Osteocyte (in vitro differentiated cells): ENCODE measurements at places on chromosomes 7 and 10. TPM values are rescaled to one million over a fixed set of nuclear protein-coding genes. Genes with fewer than 3 reads are reported as not detected.

DNA sequence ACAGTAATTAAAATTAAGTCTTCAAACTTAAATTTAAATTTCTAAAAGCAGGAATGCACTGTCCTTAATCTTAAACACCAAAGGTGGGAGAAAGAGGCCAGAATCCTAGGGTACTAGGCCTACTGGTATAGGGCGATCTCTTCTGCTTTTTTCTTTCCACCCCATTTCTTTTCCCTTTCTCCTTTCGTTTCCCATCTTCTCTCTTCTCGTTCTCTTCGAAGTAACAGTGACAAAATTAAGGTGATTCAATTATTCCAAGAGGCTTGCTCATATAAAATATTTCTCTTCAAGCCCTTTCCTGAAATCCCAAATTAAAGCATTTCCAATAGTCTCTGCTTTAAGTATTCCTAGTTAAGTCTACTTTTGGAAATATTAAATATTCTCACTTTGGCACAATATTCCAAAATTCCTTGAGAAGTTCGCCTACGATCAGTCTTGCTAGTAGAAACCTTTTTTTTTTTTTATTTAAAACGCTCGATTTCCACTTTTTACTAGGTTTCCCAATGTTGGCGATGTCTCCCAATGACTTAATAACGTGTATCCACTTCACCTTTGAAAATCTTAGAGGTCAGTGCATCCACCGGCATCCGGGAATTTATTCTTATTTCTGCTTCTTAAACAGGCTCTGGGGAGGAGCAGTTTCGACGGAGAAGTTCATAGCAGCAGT, 765 bp upstream of the LCOR start:
- H3K27ac ChIP-seq, result peak overlapping the region; percentile 95
- H3K4me3 ChIP-seq, result peak overlapping the region; percentile 91
- H3K27me3 ChIP-seq, result peaks cover 3% of the 10 kb centered on the region
- H3K4me1 ChIP-seq, result peaks cover 36% of the 10 kb centered on the region
- H3K36me3 ChIP-seq, result no peaks in the 10 kb centered on the region

- H3K27me3 ChIP-seq, result no peaks in the 10 kb centered on the region
- H3K4me1 ChIP-seq, result peaks cover 5% of the 10 kb centered on the region
- no peaks in the 10 kb centered on the region for H3K36me3 ChIP-seq
- H3K4me3 ChIP-seq, result no peak overlapping the region
- H3K27ac ChIP-seq, result peak overlapping the region; percentile 1
Observed at GRCh38 chr7:145909991-145910513, 206.5 kb upstream of the CNTNAP2 start.

DNA sequence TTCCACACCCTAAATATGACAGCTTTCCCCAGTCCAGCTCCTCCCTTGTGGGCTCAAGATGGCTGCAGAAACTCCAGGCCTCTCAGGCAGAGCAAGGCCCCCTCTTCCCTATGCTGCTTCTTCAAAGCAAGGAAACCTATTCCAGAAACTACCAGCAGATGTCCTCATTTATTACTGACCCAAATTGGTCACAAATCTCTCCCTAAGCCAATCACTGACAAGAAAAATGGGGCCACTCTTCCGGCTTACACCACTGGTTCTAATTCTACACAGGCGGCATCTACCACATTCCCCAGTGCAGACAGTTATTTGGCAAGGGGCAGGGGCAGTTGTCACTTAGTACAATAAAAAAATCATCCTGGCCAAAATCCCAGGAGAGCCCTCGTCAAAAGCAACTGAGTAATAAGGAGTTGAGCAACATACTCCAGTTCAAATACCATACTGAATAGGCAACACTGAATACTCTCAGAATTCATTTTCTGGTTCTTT, 150.4 kb downstream of the SFMBT2 start:
- H3K27me3 ChIP-seq, result no peaks in the 10 kb centered on the region
- H3K27ac ChIP-seq, result no peak overlapping the region

WIPF3 gene
- total RNA-seq, result not detected in 2 replicates

DNA sequence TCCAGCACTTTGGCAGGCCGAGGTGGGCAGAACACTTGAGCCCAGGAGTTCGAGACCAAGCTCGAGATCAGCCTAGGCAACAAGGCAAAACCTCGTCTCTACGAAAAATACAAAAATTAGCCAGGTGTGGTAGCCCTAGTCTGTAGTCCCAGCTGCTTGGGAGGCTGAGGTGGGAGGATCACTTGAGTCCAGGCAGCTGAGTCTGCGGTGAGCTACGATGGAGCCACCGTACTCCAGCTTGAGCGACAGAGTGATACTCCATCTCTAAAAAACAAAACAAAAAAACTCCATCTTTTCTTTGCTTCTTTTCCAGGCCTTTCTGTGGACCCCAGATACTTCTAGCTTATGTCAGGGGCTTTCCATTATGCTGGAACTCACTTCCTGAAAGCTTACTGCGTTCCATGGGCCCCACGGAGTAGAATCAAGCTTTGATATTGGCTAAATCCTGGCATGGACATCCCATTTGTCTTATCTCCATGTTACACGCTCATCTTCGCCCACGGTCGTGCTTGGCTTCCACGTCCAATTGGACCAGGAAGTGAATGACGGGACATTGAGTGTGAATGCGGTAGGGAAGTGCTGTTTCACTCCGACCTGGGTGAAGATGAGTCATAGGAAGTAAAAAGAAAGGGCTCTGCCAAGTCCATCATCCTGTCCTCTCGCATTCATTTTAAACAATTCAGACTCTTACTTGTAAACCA, 45.7 kb downstream of the FAM171A1 start:
- H3K27ac ChIP-seq, result no peak overlapping the region
- H3K27me3 ChIP-seq, result no peaks in the 10 kb centered on the region
- DNase-seq, result no peak
- H3K36me3 ChIP-seq, result no peaks in the 10 kb centered on the region

- no peak for DNase-seq
- H3K4me3 ChIP-seq, result no peak overlapping the region
- H3K27me3 ChIP-seq, result peaks cover 2% of the 10 kb centered on the region
- no peaks in the 10 kb centered on the region for H3K36me3 ChIP-seq
- H3K27ac ChIP-seq, result no peak overlapping the region
Observed at GRCh38 chr7:132080467-132080866, 495.8 kb downstream of the PLXNA4 start.

CFAP69 gene
- 0.86 and 1.1 TPM in 2 replicates for total RNA-seq

DNA sequence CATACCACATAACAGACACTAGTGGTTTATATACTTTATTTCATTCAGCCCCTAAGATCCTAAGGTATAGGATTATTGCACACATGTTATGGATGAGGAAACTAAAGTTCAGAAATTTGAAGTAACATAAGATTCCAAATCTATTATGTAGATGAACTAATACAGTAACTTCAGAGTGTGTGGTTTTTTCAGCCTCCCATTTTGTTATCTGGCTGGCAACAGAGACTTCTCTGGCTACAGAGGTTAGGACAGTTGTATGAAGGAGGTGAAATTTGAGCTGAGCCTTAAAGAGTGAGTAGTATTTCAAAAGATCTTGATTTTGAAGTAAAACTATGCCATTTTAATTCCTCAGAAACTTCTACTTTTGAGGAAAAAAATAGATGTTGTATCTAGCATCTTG, 125.4 kb downstream of the MAPK8 start:
- H3K27me3 ChIP-seq, result no peaks in the 10 kb centered on the region
- no peaks in the 10 kb centered on the region for H3K4me1 ChIP-seq
- no peak overlapping the region for H3K27ac ChIP-seq
- peaks cover 33% of the 10 kb centered on the region for H3K36me3 ChIP-seq

DNA sequence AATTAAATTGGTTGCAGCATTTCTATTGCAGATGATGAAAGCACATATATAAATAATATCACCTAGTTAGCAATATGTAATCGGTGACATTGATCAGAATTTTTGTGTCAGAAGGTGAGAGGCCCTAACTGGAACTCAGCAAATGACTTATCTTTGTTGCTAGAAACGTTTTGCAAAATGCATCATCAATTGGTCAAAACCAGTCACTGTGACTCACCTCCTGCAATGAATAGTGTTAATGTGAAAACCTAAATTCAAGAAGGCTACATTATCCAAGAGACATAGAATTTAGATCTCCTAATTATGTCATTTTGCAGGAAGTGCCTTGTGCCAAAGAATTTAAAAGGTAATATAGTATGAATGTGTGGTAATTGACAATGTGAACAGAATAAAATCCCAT, 9.8 kb upstream of the PNLIPRP3 start:
- peaks cover 9% of the 10 kb centered on the region for H3K27me3 ChIP-seq
- H3K36me3 ChIP-seq, result no peaks in the 10 kb centered on the region
- no peak overlapping the region for H3K27ac ChIP-seq
- no peak overlapping the region for H3K4me3 ChIP-seq
- no peak for DNase-seq
- no peaks in the 10 kb centered on the region for H3K4me1 ChIP-seq

DNA sequence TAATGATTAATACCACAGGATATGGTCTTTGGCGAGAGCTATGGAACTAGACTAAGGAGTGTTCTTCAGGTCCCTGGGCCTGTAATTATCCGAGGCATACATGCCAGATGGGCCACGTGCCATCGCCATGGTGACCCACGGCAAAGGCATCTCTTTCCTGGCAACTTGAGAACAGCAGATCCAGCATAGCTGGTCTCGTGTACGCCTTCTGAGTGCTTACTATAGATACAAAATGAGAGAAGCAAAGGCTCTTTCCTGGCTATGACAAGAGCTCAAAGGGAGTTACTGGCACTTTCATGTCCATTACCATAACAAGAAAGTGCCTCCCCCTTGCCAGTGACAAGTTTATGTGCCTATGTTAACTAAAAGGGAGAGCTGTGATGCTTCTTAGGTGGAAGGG, 26.0 kb upstream of the GLI3 start:
- H3K36me3 ChIP-seq, result no peaks in the 10 kb centered on the region
- no peak overlapping the region for H3K27ac ChIP-seq
- H3K4me1 ChIP-seq, result peaks cover 5% of the 10 kb centered on the region
- H3K27me3 ChIP-seq, result peaks cover 9% of the 10 kb centered on the region
- H3K4me3 ChIP-seq, result no peak overlapping the region

ACBD7 gene
- total RNA-seq, result 0.73 and 0.86 TPM in 2 replicates

TRIM50 gene
- not detected in 2 replicates for total RNA-seq

TWNK gene
- total RNA-seq, result 7.1 and 7.7 TPM in 2 replicates

- no peak overlapping the region for H3K4me3 ChIP-seq
- no peaks in the 10 kb centered on the region for H3K36me3 ChIP-seq
- no peak overlapping the region for H3K27ac ChIP-seq
- no peak for DNase-seq
- H3K27me3 ChIP-seq, result no peaks in the 10 kb centered on the region
- H3K4me1 ChIP-seq, result peaks cover 24% of the 10 kb centered on the region
Observed at GRCh38 chr7:157566631-157567006, 229.8 kb downstream of the DNAJB6 start.

GRCh38 chr7:130092598-130092997, 22.3 kb downstream of the KLHDC10 start:
- peaks cover 2% of the 10 kb centered on the region for H3K4me1 ChIP-seq
- no peaks in the 10 kb centered on the region for H3K27me3 ChIP-seq

AKR1D1 gene
- total RNA-seq, result not detected in 2 replicates

DNA sequence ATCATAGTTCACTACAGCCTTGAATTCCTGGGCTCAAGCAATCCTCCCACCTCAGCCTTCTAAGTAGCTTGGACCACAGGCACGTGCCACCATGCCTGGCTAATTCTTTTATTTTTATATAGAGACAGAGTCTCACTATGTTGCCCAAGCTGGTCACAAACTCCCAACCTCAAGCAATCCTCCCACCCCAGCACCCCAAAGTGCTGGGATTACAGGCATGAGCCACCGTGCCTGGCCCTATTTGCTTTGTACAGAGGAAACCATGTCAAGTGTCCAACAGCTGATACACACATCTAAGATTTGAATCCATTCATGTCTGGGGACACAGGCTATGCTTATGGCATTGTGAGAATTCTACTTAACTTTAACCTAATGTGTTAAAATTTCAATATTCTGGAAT, 29.9 kb upstream of the MPP7 start:
- H3K36me3 ChIP-seq, result no peaks in the 10 kb centered on the region
- no peak for DNase-seq
- no peak overlapping the region for H3K4me3 ChIP-seq
- no peaks in the 10 kb centered on the region for H3K27me3 ChIP-seq

DNA sequence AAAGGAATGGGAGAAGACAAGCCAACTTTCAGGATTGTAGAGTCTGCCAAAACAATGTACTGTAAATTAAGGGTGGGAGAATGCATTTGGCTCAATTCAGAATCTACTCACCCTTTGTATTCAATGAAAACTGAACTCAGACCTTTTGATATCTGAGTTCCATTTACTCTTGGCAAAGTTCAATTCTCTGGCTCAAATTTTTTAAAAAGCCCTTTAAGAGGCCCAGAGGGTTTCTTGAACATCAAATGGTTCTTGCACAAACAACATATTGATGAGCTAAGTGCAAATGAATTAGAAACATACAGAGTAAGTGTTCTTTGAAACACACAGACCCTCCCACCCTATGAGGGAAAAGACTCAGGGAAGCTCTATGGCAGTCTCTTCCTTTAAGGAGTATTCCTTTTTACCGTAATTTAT, 5.2 kb upstream of the XPNPEP1 start:
- H3K27ac ChIP-seq, result no peak overlapping the region
- no peaks in the 10 kb centered on the region for H3K36me3 ChIP-seq
- no peak for DNase-seq
- peaks cover 48% of the 10 kb centered on the region for H3K4me1 ChIP-seq

GRCh38 chr10:22615819-22616499, 98.4 kb downstream of the PIP4K2A start:
- peak overlapping the region; percentile 27 for H3K4me3 ChIP-seq
- H3K4me1 ChIP-seq, result peaks cover 47% of the 10 kb centered on the region
- no peak for DNase-seq
- H3K36me3 ChIP-seq, result peaks cover 7% of the 10 kb centered on the region
- H3K27ac ChIP-seq, result peak overlapping the region; percentile 48

FAM237B gene
- not detected in 2 replicates for total RNA-seq

- H3K27ac ChIP-seq, result no peak overlapping the region
- no peak overlapping the region for H3K4me3 ChIP-seq
- H3K36me3 ChIP-seq, result no peaks in the 10 kb centered on the region
- peaks cover 7% of the 10 kb centered on the region for H3K4me1 ChIP-seq
Observed at GRCh38 chr10:3665316-3665908, 119.6 kb downstream of the KLF6 start.

TFPI2 gene
- 58.7 and 61.3 TPM in 2 replicates for total RNA-seq

DNA sequence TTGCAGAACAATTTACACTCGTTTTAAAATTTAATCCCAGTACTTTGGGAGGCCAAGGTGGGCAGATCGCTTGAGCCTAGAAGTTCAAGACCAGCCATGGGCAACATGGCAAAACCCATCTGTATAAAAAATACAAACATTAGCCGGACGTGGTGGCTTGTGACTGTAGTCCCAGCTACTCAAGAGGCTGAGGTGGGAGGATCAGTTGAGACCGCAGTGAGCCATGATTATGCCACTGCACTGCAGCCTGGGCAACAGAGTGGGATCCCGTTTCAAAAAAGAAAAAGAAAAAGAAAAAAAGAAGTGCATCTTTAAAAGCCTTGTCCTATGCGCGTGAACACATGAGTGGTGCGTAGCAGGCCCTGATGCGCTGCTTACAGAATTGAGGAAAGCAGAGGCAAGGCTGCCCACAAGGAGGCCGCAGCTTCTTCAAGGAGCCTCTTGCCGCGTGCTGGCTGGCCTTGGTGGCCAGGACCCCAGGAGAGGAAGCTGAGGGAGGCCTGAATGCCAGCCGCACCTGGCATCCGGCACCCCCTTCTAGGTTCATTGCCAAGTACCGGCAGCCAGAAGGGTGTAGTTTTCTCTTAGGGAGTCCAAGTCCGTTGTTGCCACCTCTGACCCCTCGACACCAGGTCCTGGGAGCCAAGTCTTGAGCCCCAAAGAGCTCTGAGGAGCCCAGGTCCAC, 124.5 kb downstream of the UBE2H start:
- no peaks in the 10 kb centered on the region for H3K27me3 ChIP-seq
- H3K36me3 ChIP-seq, result peaks cover 13% of the 10 kb centered on the region
- H3K4me1 ChIP-seq, result peaks cover 56% of the 10 kb centered on the region
